Stimulated activated CD4-positive, alpha-beta T cell treated with anti-CD3 and anti-CD28 coated beads, Interleukin-1b, Interleukin-23, amount 100 ng/mL, for 48 hours (primary cell): ENCODE measurements at places on chromosomes 4 and X.

- no peak for DNase-seq
Measured at GRCh38 chr4:26821677-26822503, 38.8 kb upstream of the STIM2 start.

- DNase-seq, result no peak
Measured at GRCh38 chr4:188876881-188877280, 737.6 kb downstream of the TRIML1 start.

- no peak for DNase-seq
Measured at GRCh38 chr4:186554914-186555827, at the start of gene MTNR1A. Gene MTNR1A (minus strand): TSS chr4:186555567. CDS start chr4:186555365, 202 bp downstream.

GRCh38 chr4:11261066-11261850 is 167.4 kb downstream of the HS3ST1 start:
- DNase-seq, result no peak

DNA sequence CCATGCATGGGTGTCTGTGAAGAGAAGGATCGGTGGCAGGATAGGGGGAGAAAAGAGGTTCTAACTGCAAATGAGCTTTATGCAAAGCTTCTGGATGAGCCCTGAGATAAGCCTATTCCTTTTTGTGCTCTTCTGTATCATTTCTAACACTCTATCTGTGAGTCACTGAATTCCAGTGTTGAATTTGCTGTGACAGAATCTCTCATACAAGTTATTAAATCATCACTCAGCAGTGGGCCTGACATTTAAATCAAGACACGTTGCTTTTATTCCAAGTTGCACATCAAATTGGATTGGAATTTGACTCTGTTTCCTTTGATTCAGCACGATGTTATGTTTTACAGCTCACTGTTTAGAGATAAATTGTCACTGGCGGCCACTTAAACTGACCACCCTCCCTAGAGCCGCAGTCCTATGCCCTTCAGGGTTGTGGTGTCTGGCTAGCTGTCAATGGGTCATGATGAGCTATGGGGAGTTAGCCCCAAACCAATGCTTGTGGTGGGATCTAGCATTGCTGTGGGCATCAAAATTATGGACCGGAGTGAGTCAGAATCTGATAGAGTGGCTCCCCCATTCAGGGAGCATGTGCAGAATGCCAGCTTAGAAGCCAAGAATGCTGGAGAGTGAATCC is 42.7 kb downstream of the LHFPL1 start:
- DNase-seq, result no peak

DNA sequence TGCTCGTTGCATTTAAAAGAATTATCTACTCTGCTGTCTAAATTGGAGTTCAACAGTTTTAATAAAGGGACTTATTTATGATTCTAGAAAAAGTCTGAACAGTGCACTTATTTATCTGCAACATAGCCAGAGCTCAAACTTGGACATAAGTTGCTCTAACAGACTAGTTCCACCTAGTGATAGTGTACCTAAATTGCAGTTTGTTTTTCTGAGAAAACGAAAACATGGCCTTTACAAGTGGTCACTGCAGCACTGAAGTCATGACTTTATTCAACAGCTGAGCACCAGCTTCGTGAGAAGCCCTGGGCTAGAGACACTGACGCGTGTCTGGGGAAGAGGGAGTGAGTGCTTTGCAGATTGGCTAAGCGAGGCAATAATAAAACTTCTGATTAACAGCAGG is 77.3 kb upstream of the IGSF1 start:
- no peak for DNase-seq

GRCh38 chrX:54820737-54821136 is 13.2 kb downstream of the MAGED2 start:
- DNase-seq, result no peak

DNA sequence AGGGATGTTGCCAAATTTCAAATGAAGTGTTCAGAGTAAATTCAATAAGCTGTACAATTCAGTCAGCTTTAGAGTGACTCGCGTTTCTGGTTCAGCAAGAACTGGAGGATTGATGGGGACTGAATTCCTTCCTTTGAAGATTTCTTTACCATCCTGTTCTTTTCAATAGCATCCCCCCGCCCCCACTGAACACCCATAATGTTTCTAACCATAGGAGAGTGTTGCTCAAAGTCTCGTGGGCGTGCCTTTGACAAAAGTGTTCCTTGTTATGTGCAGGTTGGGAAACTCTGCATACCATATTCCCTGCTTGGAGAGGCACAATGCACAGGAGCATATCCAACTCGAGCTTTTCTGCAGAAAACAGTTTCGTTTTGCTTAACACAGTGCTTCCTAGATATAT is 323.5 kb upstream of the CASK start:
- no peak for DNase-seq

- no peak for DNase-seq
Measured at GRCh38 chrX:129649268-129650182, 5.2 kb downstream of the APLN start.

GRCh38 chr4:3712112-3712805 is 53.9 kb upstream of the ADRA2C start:
- DNase-seq, result no peak

GRCh38 chr4:89277412-89277811 is 30.2 kb downstream of the GPRIN3 start:
- no peak for DNase-seq

DNA sequence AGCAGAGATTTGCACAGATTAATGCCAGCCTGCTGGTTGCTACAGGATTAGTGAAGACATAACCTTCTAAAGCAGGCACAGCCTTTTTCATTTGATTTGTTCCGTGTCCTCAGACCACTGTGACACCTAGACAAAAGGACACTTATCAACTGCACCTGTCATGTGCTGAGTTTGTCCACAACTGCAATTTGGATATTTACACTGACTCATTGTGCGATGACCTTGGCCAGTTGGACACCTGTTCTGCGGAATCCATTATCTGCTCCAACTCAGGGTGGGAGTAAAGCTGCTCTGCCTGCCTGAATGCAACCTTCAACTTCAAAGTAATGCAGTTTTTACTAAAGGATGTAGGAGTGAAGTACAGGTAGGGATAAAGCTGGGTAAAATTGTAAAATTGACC is 4.1 kb upstream of the NR0B1 start:
- DNase-seq, result no peak

- no peak for DNase-seq
Measured at GRCh38 chr4:54929459-54929858, 195.9 kb downstream of the KDR start.
